Esophagus muscularis mucosa (tissue), 4 donors: ENCODE measurements at places on chromosomes 11 and 22. TPM values are rescaled to one million over a fixed set of nuclear protein-coding genes. Genes with fewer than 3 reads are reported as not detected.

Gene LRRC55
- total RNA-seq: 0.06 TPM

Gene TSPAN32
- total RNA-seq: 1.2 TPM

Gene CABP4
- total RNA-seq: 2.9 TPM

Gene MOGAT2
- not detected for total RNA-seq

Gene BTBD18
- not detected for total RNA-seq

Gene MMP13
- total RNA-seq: not detected

Gene MOB2
- total RNA-seq: 115 TPM

Gene AMBRA1
- total RNA-seq: 28.9 TPM

Gene DRD2
- 0.13 TPM for total RNA-seq

Gene NLRP14
- total RNA-seq: not detected

Gene TYR
- total RNA-seq: not detected

Gene SEC14L3
- total RNA-seq: not detected

Gene RELT
- total RNA-seq: 7.8 TPM

Gene RHOD
- 18.0 TPM for total RNA-seq

Gene DLG2
- 14.1 TPM for total RNA-seq

Gene HSPB2
- total RNA-seq: 1.2 TPM

Gene MICALL1
- total RNA-seq: 72.7 TPM

Gene CSNK2A3
- 0.83 TPM for total RNA-seq

Gene ABCC8
- 2.5 TPM for total RNA-seq

Gene P4HA3
- total RNA-seq: 0.99 TPM

Gene TRIM66
- 3.0 TPM for total RNA-seq

Gene EFEMP2
- total RNA-seq: 81.0 TPM

Gene MRE11
- total RNA-seq: 11.7 TPM

Gene CBX7
- 159 TPM for total RNA-seq

Gene SHISA8
- total RNA-seq: not detected

Gene APOA5
- not detected for total RNA-seq

Gene IFITM10
- total RNA-seq: 0.42 TPM

Gene ADM2
- not detected for total RNA-seq

Gene OR51I1
- not detected for total RNA-seq

Gene SHANK2
- 18.4 TPM for total RNA-seq

Gene DDI1
- not detected for total RNA-seq

Gene PTDSS2
- total RNA-seq: 24.1 TPM

Gene SYT13
- 0.23 TPM for total RNA-seq

Gene TRIM6
- total RNA-seq: 2.5 TPM

Gene OR51B2
- not detected for total RNA-seq

Gene AKIP1
- 44.0 TPM for total RNA-seq

Gene DTX4
- 5.7 TPM for total RNA-seq

Gene FGF3
- total RNA-seq: not detected

Gene POU2AF2
- not detected for total RNA-seq

Gene MUC6
- total RNA-seq: not detected
